Fibroblast of lung (primary cell): ENCODE measurements at places on chromosomes 11 and 22.

GRCh38 chr11:32435511-32435941 lies at the start of gene WT1:
Gene WT1, minus strand, starts transcription at chr11:32435539.
- H3K4me1 ChIP-seq, result no peaks in the 10 kb centered on the region
- no peak within 1 kb of the TSS for H3K4me3 ChIP-seq
- no peak for DNase-seq
- H3K27me3 ChIP-seq, result peaks cover 77% of the 10 kb centered on the region
- H3K27ac ChIP-seq, result no peak within 1 kb of the TSS

- no peaks in the 10 kb centered on the region for H3K4me1 ChIP-seq
- no peaks in the 10 kb centered on the region for H3K27me3 ChIP-seq
- no peaks in the 10 kb centered on the region for H3K36me3 ChIP-seq
- no peak overlapping the region for H3K27ac ChIP-seq
- H3K4me3 ChIP-seq, result no peak overlapping the region
- DNase-seq, result no peak
Observed at GRCh38 chr11:34869425-34869824, 46.8 kb downstream of the APIP start.

GRCh38 chr11:107859459-107860239 lies 1.1 kb upstream of the SLC35F2 start:
- no peak overlapping the region for H3K27ac ChIP-seq
- peak overlapping the region; percentile 58 for H3K4me3 ChIP-seq
- peaks cover 3% of the 10 kb centered on the region for H3K4me1 ChIP-seq
- no peaks in the 10 kb centered on the region for H3K36me3 ChIP-seq

GRCh38 chr22:34914846-34915245 lies 151.1 kb upstream of the ISX start:
- H3K36me3 ChIP-seq, result no peaks in the 10 kb centered on the region
- no peaks in the 10 kb centered on the region for H3K4me1 ChIP-seq
- H3K27ac ChIP-seq, result no peak overlapping the region
- peak; percentile 31 for DNase-seq
- H3K4me3 ChIP-seq, result no peak overlapping the region
- no peaks in the 10 kb centered on the region for H3K27me3 ChIP-seq

GRCh38 chr11:86615487-86615886 lies 56.9 kb downstream of the ME3 start:
- H3K27ac ChIP-seq, result no peak overlapping the region
- H3K4me3 ChIP-seq, result no peak overlapping the region
- H3K27me3 ChIP-seq, result no peaks in the 10 kb centered on the region
- no peaks in the 10 kb centered on the region for H3K4me1 ChIP-seq
- H3K36me3 ChIP-seq, result no peaks in the 10 kb centered on the region

GRCh38 chr11:10540546-10540914 lies 457 bp downstream of the RNF141 start:
- peak; percentile 57 for DNase-seq
- H3K27me3 ChIP-seq, result no peaks in the 10 kb centered on the region
- H3K36me3 ChIP-seq, result no peaks in the 10 kb centered on the region
- peak overlapping the region; percentile 90 for H3K27ac ChIP-seq
- peak overlapping the region; percentile 83 for H3K4me3 ChIP-seq

DNA sequence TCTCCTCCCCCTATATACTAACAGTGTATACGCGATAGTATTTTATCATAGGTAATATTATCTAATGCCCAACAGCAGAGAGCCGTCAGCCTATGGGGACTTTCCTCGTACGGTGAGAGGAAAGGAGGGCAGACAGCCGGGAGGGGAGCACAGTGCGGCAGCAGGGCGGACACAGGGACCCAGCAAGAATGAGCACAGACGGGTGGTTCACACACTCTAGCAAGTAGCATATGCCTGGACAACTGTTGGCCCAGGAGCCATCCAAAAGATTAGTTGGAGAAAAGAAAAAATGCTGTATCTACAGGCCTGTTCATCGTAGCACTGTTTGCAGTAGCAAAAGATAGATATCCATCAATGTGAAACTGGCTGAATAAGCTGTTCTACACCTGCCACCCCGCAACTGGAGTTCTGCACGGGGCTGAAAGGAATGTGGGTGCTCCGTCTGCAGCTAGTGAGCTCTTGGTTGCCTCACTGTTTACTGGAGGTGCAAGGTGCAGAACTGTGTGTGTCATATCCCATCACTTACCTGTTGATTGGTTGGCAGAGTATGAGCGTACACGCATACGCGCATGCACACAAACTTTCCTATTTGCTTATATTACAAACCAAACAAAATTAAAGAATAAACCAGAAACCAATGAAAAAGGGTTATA lies 324.3 kb downstream of the TBC1D22A start:
- H3K27ac ChIP-seq, result no peak overlapping the region
- H3K27me3 ChIP-seq, result no peaks in the 10 kb centered on the region
- DNase-seq, result no peak
- no peaks in the 10 kb centered on the region for H3K36me3 ChIP-seq

DNA sequence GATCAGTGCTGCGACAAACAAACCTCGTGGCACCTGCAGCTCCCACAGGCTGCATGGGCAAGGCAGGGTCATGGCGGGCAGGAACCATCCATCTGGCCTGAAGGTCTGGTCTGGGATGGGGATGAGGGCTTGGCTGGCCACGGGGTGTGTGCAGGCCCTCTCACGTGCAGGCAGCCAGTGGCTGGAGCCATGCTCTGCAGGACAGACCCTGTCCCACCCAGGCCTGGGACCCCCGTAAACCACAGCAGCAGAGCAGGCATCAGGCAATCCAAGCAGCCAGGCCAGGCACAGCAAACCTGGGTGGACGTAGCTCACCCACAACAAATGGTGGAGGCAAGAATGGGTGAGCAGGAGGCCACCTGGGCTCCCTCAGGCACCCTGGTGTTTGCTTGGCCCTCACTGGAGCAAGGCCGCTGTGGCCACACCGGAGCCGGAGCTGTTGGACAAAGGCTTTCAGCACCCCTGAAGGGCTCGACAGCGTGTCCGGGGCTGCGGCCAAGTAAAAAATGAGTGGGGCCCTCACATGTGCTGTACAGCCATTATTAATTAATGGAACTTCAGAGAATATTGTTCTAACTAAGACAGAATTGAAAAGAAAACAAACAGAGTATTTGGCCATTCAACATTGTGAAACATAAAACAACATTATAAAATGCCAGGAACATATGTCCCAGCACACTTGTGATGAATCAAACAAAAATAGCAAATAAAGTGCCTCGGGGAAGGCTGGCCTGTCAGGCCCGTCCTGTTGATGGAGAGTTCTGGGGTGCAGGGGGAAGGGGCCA lies 24.0 kb upstream of the GNB1L start:
- peak; percentile 59 for DNase-seq
- H3K4me3 ChIP-seq, result no peak overlapping the region
- peaks cover 10% of the 10 kb centered on the region for H3K36me3 ChIP-seq
- H3K27me3 ChIP-seq, result no peaks in the 10 kb centered on the region
- H3K27ac ChIP-seq, result no peak overlapping the region
- H3K4me1 ChIP-seq, result peaks cover 44% of the 10 kb centered on the region

DNA sequence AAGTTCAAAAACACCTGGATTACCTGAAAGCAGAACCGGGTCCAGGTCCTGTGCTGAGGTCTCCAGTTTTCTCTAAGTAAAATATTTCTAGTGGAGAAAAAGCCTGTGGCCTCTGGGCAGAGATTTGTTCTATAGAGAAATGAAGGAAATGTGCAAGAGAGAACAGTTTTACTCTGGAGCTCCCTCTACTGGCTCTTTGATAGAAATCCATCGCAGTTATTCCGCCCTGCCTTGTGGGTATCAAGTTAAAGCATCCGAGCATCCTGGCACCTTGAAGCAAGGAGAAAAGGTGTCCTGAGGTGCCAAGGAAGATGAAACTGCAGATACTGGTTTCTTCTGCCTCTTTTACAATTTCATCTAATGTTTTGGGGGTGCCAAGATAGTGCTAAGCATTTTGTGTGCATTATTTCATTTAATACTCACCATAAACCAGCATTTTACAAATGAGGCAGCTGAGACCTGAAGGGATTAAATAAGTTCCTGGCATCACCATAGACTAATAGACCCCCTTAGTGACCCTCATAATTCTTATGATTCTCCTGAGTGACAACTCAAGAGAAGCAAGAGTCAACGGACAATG lies 113.1 kb upstream of the HSD17B12 start:
- no peaks in the 10 kb centered on the region for H3K36me3 ChIP-seq
- H3K4me3 ChIP-seq, result no peak overlapping the region
- H3K27ac ChIP-seq, result no peak overlapping the region

DNA sequence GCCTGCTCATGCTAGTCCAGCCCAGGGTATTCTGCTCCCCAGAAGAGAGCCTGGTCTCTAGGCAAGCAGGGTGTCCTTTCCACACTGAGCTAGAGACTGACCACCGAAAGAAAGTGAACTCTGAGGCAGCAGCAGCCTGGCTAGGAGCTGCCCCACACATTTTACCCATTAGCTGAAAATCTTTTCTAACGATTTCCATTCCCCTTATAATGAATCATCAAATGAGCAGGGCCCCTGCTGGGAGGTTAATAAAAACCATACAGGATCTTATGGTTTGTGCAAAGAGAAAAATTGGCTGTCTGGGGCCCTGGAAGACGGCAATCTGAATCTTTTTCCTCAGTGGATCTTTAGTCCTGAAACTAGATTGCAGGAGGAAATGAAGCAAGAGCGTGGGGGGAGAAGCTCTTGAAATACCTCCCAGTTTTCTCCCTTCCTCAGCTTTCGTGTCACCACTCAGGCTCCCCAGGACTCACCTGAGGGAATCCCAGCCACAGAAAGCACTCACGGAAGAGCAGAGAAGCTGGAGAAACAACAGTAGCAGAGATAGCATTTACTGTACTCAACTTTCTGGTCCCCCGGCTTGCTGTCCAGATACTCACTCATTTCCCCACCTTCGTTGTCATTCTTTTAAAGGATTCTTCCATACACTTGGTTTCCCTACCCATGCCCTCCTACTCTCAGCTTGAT lies 74.7 kb upstream of the CD44 start:
- peaks cover 12% of the 10 kb centered on the region for H3K4me1 ChIP-seq
- H3K4me3 ChIP-seq, result no peak overlapping the region
- no peaks in the 10 kb centered on the region for H3K27me3 ChIP-seq
- H3K27ac ChIP-seq, result peak overlapping the region; percentile 26

GRCh38 chr11:93279851-93280347 lies 50.6 kb upstream of the DEUP1 start:
- no peaks in the 10 kb centered on the region for H3K36me3 ChIP-seq
- no peak overlapping the region for H3K4me3 ChIP-seq

DNA sequence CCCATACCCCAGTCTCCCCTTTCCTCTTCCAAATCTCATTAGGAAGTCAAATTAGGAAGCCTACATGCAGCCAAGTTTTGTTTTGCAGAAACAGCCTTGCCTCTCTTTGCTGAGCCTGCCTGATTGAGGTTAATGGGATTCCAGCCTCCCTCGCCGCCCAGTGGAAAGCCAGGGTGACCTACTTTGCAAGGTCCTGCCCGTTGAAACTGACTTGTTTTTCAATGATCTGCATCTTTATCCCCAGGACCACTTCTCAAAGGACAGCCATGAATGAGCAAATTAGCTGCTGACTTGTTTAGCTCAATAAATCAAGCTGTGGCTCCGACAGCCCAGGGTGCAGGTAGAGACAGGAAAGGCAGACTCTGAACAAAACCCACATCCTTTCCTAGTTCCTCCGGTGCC lies 110.4 kb downstream of the RRAS2 start:
- no peaks in the 10 kb centered on the region for H3K4me1 ChIP-seq
- no peak overlapping the region for H3K27ac ChIP-seq
- H3K4me3 ChIP-seq, result no peak overlapping the region
- no peaks in the 10 kb centered on the region for H3K36me3 ChIP-seq
- peaks cover 5% of the 10 kb centered on the region for H3K27me3 ChIP-seq

DNA sequence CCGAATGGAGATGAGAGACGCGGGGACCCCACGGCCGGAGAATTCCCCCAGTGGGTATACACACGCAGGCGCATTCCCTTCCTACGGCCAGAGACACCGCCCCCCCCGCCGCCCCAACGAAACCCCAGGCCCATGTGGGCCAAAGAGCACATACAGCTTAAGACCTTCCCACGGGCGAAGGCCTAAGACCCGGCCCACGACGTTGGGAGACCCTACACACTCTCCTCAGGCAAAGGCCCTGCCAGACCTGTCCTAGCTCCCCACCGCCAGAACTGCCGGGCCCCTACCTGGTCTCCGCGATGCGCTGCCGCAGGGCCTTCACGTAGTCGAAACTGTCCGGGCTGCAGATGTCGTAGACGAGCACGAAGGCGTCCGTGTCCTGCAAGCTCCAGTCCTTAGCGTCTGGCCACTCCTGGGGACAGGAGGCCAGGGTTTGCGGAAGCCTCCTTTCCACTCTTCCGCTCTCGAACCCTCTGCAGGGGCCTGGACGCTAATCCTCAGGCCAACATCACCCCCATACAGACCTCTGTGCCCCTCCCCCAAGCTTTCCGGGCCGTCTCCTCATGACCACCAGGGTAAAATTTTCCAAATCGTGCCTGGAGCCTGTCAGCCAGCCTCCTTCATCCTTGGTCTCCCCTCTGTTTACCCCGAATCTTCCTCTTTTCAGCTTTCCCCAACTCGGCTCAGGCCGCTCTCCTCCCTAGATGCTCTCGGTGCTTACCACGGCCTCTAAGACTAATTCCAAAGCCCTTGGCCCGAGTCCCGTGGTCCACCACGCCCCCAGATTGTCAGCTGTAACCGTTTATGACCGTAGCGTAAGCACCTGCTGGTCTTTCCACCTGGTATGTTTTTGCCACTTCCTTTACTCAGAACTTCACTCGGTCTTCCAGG lies 1.7 kb downstream of the RASL10A start:
- peaks cover 10% of the 10 kb centered on the region for H3K4me1 ChIP-seq
- H3K4me3 ChIP-seq, result no peak overlapping the region
- H3K27me3 ChIP-seq, result peaks cover 34% of the 10 kb centered on the region
- no peak for DNase-seq
- no peak overlapping the region for H3K27ac ChIP-seq

DNA sequence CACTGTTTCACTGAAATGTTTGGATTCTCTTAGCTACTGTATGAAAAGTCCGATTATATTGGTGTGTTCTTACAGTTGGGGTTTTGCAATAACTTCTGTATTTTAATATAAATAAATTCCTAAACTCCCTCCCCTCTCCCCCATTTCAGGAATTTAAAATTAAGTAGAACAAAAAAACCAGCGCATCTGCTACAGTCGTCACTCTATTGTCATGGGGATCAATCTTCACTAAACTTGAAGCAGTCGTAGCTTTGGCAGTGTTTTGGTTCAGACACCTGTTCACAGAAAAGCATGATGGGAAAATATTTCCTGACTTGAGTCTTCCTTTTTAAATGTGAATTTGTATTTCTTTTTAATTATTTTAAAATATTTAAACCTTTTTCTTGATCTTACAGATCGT lies 9.4 kb downstream of the PIWIL3 start:
- H3K27me3 ChIP-seq, result no peaks in the 10 kb centered on the region
- no peaks in the 10 kb centered on the region for H3K36me3 ChIP-seq
- no peaks in the 10 kb centered on the region for H3K4me1 ChIP-seq
- no peak for DNase-seq

DNA sequence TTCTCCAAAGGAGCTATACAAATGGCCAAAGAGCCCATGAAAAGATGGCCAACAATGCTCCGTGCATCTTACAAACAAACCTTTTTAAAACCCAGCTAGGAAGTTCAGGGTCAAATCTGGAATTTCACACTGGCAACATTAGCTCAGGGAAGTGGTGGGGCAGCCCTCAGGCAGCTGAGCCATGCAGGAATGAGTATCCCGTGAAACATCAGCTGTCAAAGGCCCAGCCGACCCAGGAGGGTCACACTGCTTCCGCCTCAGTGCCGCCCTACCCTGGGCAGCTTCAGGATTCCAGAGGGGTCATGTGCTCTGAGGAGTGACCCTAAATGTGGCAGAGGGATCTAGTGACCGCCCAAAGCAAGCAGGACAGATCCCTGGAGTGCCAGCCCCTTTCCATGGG lies 73.4 kb downstream of the LINC01488 start:
- no peaks in the 10 kb centered on the region for H3K27me3 ChIP-seq
- no peak overlapping the region for H3K4me3 ChIP-seq
- no peaks in the 10 kb centered on the region for H3K36me3 ChIP-seq

GRCh38 chr11:39345834-39346442 lies 2113.5 kb downstream of the LRRC4C start:
- DNase-seq, result no peak
- H3K27ac ChIP-seq, result no peak overlapping the region
- H3K36me3 ChIP-seq, result no peaks in the 10 kb centered on the region
